ENCODE measurements at places on chromosomes 13 and 19.

DNA sequence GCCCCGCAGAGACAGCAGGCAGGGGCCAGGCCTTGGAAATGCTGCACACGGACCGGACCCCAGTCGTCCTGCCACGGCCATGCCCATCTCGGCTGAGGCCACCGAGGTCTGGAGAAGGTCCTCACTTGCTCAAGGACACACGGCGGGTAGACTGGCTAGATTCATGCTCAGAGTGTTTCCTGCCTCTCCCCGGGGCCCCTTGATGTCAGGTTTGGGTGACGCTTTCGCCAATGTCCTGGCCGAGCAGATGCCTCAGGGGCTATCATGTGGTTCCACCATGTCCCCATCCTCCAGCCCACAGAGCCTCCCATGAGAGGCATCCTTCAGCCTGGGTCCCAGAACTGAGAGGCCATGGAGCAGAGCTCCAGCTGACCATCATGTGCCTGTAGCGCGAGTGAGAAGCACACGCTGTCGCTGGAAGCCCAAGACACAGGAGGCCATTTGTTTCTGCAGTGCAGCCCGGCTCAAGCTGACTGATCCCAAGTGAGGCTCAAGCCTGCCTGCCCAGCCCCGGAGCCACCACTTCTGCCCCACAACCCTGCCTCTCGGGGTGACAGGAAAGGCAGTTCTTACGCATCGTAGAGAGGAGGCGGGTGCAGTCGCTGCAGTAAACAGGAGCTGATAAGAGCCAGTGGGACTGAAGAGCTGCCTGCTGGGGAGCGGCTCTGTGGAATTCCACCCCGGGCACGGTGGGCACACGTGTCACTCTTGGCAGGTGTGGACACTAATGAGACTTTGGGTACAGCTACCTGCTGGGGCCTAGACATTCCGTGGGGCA, 53.9 kb upstream of the GAS6 start:
- peak; percentile 64 for DNase-seq

GRCh38 chr19:45800070-45800553, 7.5 kb upstream of the DMWD start:
- no peak for DNase-seq

DNA sequence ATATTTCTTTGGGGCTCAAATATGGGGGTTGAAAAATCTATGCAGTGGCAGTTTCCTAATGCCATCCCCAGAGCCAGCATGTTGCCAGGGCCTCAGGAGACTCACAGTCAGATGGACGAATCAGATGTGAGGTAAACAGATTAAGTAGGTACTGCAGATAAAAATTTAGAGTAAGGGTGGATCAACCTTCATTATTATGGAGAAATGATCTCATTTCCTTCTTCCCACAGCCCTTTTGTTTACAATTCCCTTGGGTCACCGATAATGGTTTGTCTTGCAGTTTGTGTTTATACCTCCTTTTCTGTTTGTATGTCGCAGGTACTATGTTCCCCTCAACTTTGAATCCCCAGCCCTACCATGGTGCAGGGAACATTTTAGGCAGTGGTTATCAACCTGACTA, 20.0 kb downstream of the DIAPH3 start:
- no peak for DNase-seq

DNA sequence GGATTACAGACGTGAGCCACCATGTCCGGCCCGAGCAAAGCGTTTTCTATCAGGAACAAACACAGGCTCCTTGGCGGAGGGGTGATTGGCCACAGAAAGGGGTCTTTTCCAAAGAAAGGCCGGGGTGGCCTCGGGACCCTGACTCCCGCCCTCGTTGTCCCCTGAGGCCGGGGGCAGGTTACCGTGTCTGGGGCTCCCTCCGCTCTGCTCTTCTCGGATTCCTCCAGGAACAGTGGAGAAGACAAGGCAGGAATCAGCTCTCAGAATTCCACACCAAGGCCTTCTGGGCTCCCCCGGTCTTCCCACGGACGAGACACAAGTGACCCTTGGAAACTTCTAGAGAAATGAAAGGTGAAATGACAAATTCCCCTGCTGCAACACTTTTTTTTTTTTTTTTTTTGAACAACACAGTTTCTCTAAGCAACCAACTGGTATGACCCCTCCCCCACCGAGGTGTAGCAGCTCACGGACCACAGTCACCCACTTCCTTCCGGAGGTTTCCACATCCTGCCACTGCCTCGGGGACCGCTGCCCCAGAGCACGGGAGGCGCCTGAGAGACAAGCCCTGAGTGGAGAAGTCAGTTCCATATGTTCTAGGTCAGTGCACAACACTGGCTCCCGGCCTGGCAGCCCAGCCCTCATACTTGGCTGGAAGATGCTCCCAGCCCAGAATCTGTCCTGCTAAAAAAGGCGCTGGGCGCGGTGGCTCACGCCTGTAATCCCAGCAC, 11.0 kb downstream of the MOB3A start:
- no peak for DNase-seq

DNA sequence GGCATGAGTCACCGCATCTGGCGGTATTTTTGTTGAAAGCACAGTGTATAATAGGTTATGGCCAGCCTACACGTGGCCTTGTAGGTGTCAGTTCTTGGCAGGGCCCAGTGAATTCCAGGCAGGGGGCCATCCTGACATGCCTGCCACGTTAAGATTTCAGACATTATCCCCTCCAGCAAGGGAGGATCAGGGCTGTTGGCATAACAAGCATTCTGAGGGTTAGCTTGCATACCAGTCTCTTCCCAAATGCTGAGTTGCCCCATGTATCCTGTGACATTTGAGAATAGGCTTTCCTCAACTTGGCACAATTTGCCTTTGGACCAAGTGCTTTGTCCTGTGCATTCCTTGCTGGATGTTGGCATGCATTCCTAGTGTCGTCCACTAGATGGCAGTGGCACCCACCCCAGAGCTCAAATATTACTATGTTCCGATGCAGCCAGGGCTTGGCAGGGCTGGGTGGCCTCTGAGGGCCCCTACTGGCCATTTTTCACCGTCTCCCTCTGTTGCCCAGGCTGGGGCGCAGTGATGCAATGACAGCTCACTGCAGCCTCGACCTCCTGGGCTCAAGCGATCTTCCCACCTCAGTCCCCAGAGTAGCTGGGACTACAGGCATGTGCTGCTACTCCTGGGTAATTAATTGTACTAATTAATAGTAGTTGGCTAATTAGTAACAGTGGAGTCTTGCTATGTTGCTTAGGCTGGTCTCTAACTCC, 31.2 kb downstream of the NLRP12 start:
- DNase-seq: peak; percentile 86

GRCh38 chr19:57351867-57352266, 796 bp downstream of the ZNF304 start:
- no peak for DNase-seq

DNA sequence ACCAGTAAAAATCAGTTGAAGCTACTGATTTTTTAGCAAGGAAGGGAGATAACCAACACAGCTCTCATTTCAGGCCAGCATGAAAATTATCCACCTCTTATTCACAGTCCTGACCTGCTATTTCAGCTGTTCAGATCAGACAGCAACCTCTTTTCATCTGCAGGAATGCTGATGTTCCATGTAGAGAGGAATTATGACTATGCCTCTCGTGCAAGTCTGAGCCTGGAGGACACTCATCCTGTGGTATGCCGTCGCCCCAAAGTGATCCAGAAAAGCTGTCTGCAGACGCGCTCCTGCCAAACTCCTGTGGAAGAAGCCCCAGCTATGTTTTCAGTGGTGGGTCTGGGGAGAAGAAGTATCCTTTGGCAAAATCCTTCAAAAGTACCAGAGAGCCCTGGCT, 563.5 kb upstream of the SLITRK1 start:
- DNase-seq: no peak

GRCh38 chr19:2468596-2468995, 7.3 kb upstream of the GADD45B start:
- no peak for DNase-seq

- DNase-seq: no peak
These were observed 5.8 kb upstream of the JUNB start for GRCh38 chr19:12785431-12786031.

GRCh38 chr19:41265395-41266153, 1.4 kb downstream of the HNRNPUL1 start:
- no peak for DNase-seq

DNA sequence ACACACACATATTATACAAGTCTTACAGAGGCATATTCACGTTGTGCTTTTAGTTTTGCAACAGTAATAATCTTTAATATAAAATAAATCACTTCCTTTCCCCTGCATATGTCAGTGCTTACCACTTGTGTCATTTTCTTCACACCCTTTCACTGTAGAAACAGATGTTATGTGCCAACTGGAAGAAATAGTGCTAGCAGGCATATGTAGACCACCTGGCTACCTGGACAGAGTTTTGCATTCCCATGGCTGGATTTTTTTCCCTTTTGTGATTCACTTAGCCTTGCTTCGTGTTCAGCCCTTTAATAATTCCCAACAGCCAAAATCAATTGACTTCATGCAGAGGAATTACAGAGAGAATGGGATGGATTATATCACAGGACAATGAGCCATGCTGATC, 399.1 kb upstream of the SPRY2 start:
- DNase-seq: no peak

- DNase-seq: no peak
These were observed 198.0 kb upstream of the HTR2A start for GRCh38 chr13:47094734-47095434.

DNA sequence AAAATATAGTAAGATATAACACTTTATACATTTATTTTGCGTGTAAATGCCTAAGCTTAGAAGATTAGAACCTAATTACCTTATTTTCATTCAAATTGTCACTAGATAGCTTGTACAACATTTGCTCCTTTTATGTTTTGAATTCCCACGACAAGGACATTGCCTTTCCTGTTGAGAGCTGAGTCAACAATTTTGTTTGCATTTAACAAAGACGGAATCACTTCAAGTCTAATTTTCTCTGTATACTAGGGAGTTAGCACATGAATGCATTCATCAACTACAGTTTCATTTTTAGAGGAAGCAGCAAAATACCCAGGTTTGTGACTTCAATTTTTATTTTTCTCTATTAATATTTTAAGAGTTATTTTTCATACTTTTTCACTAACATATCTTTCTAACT, 48.7 kb upstream of the PCCA start:
- DNase-seq: no peak

- DNase-seq: no peak
These were observed 402 bp downstream of the ZSWIM9 start for GRCh38 chr19:48170817-48171347.

- DNase-seq: no peak
These were observed 15.5 kb downstream of the IRGC start for GRCh38 chr19:43731346-43731745.
